ENCODE measurements at places on chromosomes 3 and 15.

GRCh38 chr15:70867911-70868467 is 14.0 kb upstream of the LARP6 start:
- no peak for DNase-seq

GRCh38 chr3:18111796-18112232 is 313.3 kb downstream of the SATB1 start:
- no peak for DNase-seq

GRCh38 chr3:11591391-11592282 is 52.1 kb downstream of the VGLL4 start:
- no peak for DNase-seq

DNA sequence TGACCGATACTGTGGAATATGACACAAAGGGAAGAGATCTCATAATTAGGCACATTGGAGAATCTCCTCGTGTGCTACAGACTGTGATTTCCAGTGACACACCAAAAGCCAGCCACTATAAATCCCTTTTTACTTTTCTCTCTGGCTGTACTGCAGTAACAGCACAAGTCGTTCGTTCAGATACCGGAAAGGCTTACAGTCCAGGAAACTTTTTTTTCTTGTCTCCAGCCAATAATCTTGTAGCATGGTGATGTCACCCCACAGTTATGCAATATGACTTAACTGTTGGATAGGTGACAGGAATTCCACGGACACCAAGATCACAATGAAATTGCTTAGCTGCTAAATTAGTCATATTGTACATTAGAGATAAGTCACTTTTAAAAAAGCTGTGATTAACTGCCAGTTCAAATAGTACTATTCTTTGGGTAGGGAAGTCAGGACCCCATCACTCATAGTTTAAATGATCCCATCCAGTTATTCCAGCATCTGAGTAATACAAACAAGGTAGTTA is 36.3 kb upstream of the TSC22D2 start:
- DNase-seq, result no peak

Data from stimulated activated CD4-positive, alpha-beta T cell treated with anti-CD3 and anti-CD28 coated beads, Interleukin-12 subunit alpha, Interleukin-12 subunit beta, amount 100 ng/mL, for 48 hours (primary cell).